ENCODE measurements at places on chromosomes 11 and 22.
A peak's percentile ranks its signal among the peaks of the same experiment; 100 is the strongest.

DNA sequence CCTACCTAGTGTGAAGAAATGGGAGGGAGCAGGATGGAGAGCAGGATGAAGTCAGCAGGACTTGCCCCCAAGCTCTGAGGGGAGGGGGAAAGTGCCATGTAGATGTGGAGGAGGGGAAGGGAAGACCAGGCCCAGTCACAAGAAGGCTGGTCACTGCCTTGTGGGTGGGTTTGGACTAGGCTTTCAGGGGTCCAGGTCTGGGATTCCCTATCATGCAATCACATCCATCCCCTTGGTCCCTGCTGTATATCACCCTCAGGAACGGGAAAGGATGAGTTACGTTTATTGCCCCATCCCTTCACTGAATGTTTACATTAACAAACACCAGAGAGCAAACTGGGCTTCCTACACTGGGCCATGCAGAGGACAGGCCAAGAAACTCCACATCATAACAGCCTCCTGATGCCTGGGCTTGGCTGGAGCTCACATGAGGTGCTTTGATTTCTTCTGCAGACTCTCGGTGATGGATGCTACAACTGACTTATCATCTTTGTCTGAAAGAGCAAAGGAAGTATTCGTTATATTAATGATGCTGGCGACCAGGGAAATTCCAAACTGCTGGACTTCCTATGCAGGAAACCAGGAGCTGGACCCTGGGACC lies 5.6 kb downstream of the TMEM86A start:
- no peak for DNase-seq

DNA sequence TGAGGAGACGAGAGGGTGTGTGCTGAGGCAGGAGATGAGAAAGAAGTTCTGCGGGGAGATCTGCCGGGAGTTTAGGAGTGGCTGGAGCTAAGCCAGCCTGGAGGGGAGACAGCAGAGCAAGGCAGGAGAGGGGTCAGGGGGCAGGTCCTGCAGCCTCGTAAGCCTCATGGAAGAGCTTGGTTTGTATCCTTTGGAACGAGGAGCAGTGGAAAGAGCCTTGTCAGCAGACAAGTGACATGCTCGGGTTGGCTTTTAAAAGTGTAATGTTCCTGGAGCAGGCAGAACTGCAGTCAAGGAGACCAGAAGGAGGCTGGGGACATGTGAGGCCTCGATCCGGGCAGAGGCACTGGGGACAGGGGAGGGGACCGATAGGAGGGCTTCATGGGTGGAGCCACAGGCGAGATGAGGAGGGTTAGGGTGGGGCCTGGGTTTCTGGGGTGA lies 21.4 kb upstream of the TUB start:
- DNase-seq: no peak

DNA sequence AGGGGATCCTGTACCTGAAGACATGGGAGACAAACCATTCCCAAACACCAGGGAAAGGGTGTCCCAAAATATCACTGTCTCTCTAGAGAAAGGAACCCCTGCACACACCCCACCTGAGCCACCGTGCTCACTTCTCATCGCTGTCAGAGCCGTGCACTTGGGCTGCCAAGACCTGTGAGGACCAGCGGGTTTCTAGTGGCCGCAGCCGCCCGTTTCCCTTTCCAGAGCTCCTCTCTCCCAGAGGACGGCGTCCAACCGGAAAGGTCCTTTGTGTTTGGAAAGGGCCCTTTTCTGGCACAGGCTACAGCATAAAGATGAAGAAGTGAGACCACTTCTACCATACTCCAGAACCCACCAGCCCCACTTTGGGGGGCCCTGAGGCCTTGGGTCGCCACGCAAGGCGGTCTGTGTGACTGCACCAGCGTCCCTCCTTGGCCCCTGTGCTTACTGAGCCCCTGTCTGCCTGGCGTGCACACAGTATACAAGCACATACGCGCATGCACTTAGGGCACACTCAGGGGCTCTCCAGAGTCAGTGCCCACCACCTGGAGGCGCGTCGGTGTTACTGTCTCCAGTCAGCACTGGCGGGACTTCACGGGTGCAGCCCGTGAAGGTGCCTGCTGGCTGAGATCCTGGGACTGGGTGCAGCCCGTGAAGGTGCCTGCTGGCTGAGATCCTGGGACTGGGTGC lies 381.8 kb downstream of the TBC1D22A start:
- no peak for DNase-seq

GRCh38 chr11:9138612-9139579 lies 47.5 kb upstream of the SCUBE2 start:
- DNase-seq: no peak

- DNase-seq: no peak
Observed at GRCh38 chr11:12430351-12430750, 53.0 kb downstream of the PARVA start.

DNA sequence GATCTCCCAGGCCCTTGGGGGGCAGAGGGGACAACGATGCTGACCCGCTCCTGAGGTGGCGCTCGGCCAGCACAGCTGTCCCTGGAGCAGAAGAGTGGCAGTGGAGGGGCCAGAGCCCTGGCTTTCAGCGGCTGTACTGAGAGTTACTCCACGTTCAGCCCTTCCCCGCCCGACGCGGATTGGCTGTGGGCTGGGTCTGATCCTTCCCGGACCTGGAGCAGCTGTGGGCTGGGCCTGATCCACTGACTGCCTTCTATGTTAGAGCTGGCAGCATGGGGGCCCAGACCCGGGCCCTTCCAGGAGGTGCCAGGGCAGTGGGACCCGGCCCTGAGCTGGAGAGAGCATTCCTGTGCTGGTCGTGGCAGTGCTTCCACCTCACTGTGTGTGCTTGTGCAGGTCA lies 27.8 kb downstream of the YWHAH start:
- DNase-seq: no peak

DNA sequence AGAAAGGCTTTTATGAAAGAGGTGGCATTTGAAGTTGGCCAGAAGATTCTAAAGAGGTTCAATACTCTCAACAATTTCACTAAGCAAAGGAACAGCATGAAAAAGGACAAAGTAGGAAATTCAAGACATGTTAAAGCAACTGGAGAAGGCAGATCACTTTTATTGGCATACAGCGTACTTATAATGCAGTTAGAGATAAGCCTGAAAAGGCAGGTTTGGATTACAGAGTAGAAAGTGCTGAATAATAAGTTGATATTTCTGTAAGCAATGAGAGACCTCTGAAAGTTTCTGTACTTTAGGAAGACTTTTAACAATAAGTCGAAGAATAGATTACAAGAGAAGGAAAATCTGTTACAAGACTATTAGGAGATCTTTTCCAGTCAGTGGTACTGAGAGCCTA lies 25.1 kb downstream of the MTMR2 start:
- DNase-seq: no peak

DNA sequence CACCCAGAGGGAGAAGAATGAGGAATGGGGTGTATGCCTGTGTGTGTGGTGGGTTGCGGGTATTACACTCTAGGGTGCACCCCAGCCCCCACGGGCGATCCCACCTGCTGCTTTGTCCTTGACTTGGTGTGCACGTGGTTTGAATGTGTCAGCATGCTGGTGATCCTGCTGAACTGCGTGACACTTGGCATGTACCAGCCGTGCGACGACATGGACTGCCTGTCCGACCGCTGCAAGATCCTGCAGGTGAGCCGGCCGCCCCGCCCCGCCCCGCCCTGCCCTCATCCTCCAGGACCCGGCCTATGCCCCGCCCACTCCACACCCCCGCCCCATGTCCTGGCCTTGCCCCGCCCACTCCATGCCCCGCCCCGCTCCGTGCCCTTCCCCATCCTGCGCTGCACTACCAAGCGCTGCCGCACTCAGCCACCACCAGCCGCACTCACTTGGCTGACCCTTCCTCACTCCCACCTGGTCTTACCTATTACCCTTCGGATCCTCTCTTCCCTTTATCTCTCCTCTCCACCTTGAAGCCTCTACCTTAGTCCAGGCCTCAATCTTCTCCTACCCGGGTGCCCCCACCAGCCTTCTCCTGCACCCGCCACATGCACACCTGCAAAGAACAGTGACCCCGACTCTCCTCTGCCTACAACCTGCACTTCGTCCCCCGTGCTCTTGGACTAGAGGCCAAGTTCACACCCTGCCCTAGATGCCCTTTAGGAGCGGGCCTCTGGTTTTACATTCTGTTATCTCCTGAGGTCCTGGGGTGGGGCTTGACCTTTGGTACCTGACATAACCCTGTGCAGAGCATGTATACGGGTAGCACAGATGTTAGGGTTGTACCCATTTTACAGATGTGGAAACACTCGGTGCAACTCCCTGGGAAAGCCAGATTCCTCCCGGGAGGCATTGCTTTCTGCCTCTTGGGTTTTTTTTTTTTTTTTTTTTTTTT lies 27.7 kb downstream of the CACNA1I start:
- peak; percentile 74 for DNase-seq

GRCh38 chr22:35708917-35709316 lies 8.8 kb upstream of the APOL5 start:
- DNase-seq: no peak

DNA sequence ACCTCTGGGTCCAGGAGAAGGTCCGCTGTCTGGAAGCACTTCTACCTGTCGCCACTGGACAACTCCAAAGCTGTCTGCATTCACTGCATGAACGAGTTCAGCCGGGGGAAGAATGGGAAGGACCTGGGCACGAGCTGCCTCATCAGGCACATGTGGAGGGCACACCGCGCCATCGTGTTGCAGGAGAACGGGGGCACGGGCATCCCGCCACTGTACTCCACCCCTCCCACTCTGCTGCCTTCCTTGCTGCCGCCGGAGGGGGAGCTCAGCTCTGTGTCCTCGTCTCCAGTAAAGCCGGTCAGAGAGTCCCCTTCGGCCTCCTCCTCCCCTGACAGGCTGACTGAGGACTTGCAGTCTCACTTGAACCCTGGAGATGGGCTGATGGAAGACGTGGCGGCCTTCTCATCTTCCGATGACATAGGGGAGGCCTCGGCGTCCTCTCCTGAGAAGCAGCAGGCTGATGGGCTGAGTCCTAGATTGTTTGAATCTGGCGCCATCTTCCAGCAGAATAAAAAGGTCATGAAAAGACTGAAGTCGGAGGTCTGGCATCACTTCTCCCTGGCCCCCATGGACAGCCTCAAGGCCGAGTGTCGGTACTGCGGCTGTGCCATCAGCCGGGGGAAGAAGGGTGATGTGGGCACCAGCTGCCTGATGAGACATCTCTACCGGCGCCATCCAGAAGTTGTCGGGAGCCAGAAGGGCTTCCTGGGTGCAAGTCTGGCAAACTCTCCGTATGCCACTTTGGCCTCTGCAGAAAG lies 31.0 kb downstream of the ZBED4 start:
- DNase-seq: no peak

DNA sequence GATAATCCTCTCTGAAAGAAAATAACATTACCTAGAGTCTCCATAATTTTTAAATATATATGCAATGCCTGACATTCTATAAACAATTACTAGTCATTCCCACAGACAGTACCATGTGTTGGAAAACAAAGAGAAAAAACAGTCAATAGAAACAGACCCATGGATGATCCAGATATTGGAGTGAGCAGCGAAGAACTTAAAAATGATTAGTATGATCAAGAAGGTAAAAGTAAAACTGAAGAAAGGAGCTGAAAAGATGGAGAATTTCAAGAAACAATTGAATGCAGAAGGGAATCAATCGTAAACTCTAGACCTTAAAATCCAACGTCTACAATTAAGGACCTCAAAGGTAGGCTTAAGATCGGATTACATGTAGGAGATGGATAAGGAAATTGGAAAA lies 330.6 kb downstream of the SHANK2 start:
- no peak for DNase-seq

DNA sequence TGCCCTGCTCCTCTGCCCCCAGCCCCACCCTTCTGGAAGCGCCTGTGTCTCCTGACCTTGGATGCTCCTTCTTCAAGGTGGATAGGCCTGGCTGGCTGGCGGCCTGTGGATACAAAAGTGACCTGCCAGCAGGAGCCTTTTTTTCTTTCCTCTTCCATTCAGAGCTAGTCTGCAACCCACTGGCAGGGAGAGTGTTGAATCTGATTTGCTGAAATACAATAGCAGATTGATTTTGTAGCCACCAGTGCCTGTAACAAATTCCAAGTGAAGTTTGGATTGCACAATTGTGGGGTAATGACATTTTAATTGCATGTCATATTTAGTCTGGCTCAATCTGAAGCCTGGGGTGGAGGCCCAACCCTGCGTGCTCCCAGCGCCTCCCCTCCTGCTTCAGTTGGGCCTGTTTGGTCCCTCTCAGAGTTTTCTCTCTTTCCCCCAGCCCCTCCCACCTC lies 97.2 kb downstream of the GRIK4 start:
- DNase-seq: no peak

DNA sequence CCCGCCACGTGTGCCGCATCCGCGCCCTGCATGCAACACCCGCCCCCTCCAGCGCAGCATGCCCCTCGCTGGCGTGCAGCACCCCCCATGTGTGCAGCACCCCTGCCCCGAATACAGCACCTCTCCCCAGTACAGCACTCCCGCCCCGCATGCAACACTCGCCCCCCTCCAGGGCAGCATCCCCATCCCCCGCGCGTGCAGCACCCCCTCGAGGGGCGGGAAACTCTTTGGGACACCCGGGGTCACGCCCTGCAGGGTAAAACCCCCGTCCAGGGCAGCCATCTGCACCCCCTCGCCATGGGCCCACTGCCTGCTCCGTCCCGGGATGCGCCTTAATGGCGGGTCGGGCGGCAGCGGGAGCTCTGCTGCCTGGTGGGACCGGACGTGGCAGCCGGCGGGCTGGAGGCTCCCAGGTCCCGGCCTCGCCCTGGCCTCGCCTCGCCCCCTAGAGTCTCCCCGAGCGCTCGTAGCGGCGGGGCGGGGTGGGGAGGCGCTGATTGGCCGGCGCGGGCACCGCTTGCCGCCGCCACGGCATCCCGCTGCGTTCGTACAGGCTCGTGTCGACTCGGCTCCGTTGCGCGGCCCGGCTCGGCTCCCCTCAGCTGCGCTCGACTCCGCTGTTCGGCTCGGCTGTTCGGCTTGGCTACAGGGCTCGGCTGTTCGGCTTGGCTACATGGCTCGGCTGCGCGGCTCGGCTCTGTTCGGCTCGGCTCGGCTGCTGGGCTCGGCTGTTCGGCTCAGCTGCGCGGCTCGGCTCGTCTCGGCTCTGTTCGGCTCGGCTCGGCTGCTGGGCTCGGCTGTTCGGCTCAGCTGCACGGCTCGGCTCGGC lies 417 bp upstream of the BRSK2 start:
- peak; percentile 97 for DNase-seq

DNA sequence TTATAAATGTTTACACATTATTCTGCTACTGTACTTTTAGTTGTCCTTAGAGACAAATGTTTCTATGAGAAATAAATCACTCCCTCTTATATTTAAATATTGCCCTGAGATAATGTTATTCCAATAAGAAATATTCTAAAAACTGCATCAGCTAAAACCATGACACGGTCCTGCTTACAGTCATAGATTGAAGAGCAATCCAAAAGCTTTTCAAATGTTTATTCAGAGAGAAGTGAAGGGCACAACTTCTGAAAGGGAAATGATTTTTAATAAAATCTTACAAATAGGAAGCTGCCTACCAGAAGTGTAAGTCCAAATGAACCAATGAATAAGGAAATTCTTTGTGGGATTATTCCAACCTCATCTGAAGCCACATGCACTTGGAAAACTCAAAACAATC lies 49.2 kb downstream of the STK33 start:
- DNase-seq: no peak

DNA sequence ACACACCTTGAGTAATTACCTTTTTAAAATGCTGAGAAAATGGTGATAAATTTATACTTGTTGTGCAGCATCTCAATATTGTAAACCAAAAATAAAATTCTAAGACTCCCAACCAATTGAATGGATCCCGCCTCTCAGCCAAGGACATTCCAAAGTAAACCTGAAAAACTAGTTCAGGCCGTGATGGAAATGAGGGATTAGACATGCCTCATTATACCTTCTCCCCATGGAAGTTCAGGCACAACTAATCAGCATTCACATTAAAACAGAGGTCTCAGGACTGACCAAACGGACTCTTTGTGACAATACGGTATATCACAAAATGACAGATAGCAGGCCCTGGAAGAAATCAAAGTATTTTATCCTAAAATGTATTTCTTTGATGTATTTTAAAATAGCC lies 907.4 kb upstream of the RAG2 start:
- DNase-seq: no peak

GRCh38 chr11:78646564-78647185 lies 72.0 kb upstream of the NARS2 start:
- no peak for DNase-seq

Measured in CD4-positive, alpha-beta T cell treated with Interleukin-15 for 1 hour (primary cell).